Upper lobe of left lung (tissue), 6 donors: ENCODE measurements at places on chromosomes 16 and 17.

DNA sequence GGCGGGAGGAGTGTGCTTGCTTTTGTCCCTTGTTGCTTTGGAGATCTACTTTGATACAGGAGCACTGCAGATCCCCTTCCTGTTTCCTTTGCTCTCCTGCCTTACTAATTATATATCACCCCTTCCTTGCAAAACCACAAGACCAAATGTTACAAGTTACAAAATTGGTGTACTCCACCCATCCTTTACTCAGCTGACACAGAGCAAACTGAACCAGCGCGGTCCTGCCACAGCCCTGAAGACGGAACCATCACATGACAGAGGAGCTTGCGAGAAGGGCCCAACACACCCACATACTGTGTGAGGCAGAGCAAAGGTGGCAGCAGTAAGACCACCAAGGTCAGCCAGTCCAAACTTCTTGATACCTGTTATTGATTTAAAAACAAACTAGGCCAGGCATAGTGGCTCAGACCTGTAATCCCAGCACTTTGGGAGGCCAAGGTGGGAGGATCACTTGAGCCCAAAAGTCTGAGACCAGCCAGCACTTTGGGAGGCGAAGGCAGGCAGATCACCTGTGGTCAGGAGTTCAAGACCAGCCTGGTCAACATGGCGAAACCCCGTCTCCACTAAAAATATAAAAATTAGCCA lies 33.2 kb downstream of the CYTH1 start:
- H3K27me3 ChIP-seq: no peaks in the 10 kb centered on the region
- H3K27ac ChIP-seq: peak overlapping the region; percentile 88
- no peak overlapping the region for H3K4me3 ChIP-seq
- DNase-seq: peak; percentile 88

GRCh38 chr16:30948667-30949649 lies at the start of gene ORAI3:
Gene ORAI3, plus strand, starts transcription at chr16:30949068. Its CDS starts 222 bp downstream, at chr16:30949290.
- peaks cover 21% of the 10 kb centered on the region for H3K36me3 ChIP-seq
- DNase-seq: peak; percentile 90
- peaks cover 28% of the 10 kb centered on the region for H3K4me1 ChIP-seq
- no peaks in the 10 kb centered on the region for H3K27me3 ChIP-seq

DNA sequence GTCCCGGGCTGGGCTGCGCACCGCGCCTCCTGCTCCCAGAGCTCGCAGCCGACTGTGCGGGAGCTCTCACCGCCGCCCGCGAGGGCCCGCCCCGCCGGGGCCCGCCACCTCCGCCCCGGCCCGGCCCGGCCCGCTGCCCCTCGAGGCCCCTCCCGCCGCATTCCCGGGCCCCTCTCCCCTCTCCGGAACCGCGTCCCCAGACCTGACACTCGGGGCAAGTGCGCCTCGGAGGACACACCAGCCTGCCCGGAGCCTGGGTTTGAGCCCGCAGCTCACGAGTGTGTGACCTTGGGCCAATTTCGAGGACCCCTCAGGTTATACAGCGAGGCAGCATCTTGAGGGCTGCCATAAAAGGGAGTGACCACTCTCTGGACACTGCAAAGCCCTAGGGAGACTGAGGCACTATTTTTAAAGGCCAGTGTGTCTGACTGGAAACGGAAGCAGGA lies 2.0 kb upstream of the GRIN2C start:
- H3K4me3 ChIP-seq: peak overlapping the region; percentile 13
- no peak overlapping the region for H3K27ac ChIP-seq
- H3K4me1 ChIP-seq: peaks cover 30% of the 10 kb centered on the region
- peaks cover 23% of the 10 kb centered on the region for H3K27me3 ChIP-seq
- DNase-seq: no peak

DNA sequence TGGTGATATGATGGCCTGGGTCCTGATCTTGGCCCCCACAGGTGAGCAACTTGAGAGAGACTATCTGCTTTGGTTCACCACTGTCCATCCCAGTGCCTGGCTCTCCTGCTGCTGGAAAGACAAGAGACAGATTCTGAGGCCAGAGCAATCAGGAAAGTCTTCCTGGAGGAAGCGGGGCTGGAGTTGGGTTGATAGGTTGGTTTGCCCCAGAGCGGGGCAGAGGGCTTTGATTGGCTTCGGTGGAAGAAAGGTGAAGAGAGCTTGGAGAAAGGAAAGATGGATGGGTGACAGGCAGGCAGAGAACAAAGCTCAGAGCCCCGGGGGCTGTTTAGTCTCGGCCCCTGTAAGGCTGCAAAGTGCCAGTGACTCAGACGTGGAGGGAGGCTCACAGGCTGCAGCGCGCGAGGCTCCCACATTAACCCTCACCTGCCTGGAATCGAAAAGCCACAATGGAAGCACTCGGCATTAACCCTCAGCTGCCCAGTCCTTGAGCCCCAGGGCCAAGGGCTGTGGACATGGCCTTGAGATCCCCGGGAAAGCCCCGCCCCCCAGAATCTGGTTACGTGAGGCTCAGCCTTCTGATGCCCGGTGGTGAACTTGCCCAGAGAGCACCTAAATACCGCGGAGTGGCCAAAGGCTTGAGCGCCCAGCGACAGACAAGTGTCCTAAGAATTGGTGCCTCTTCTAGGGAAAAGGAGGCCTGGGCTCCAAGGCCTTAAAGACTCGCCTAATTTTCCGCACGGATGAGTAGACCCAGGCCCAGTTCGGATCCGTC lies 996 bp upstream of the CPNE2 start:
- no peaks in the 10 kb centered on the region for H3K27me3 ChIP-seq
- peak overlapping the region; percentile 95 for H3K4me3 ChIP-seq
- no peak for DNase-seq
- H3K27ac ChIP-seq: peak overlapping the region; percentile 84
- peaks cover 30% of the 10 kb centered on the region for H3K4me1 ChIP-seq

- no peak overlapping the region for H3K27ac ChIP-seq
- DNase-seq: no peak
- no peak overlapping the region for H3K4me3 ChIP-seq
- no peaks in the 10 kb centered on the region for H3K36me3 ChIP-seq
- no peaks in the 10 kb centered on the region for H3K27me3 ChIP-seq
Measured at GRCh38 chr16:53901408-53901807, 197.5 kb downstream of the FTO start.

DNA sequence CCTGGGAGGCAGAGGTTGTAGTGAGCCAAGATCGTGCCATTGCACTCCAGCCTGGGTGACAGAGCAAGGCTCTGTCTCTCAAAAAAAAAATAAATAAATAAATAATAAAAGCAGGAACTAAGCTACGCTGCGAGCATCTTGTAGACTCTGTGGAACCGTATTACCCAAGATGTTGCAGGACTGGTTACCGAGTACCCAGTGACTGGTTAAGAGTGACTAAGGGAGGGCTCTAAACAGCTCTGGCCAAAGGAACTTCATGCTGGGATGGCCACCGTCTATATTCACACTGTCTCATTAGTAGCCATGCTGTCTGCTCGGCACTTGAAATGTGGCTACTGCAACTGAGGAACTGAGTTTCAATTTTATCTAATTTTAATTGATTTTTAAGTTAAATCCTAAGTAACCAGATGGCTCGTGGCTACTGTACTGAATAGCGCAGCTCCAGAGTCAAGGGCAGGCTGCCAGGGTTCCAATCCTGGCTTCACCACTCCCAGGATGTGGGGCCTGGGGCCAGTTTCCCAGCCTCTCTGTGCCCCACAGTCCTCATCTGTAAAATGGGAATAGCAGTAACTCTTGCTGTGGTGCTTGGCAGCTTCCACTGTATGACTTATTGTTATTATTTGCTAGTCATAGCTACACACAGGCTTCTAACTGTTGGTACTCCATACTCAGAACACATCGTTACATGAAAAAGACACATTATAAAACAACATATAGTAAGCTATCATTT lies 3.0 kb downstream of the NTAN1 start:
- no peaks in the 10 kb centered on the region for H3K36me3 ChIP-seq
- peaks cover 24% of the 10 kb centered on the region for H3K4me1 ChIP-seq
- no peaks in the 10 kb centered on the region for H3K27me3 ChIP-seq
- no peak overlapping the region for H3K4me3 ChIP-seq
- DNase-seq: no peak

DNA sequence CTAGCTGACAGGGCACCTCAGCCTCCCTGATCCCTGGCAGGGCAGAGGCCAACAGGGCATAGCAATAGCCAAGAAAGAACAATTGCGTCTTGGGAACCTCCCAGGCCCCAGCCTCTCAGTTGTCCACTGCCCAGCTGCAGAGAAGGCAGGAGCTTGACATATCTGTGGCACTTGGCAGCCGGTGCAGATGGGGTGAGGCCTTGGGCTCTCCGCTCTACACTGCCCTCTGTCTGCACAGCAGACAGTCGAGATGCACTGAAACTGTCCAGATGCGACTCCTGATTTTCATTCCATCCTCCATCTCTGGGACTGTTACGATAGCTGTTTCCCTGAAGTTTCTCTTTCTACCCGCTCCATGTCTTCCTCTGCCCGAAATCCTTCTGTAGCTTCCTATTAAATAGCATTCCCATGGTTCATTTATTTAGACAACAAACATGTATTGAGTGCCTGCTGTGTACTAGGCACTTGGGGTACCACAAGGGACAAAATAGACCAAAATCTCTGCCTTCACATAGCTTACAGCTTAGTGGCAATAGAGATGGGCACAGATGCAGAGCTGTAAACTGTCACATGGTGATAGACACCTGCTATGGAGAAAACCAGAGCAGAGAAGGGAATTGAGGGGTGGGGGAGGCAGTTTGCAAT lies 3.3 kb downstream of the POLR3E start:
- no peak for DNase-seq
- peaks cover 24% of the 10 kb centered on the region for H3K4me1 ChIP-seq
- H3K27ac ChIP-seq: peak overlapping the region; percentile 11
- H3K4me3 ChIP-seq: no peak overlapping the region

GRCh38 chr16:22684574-22685458 lies 129.1 kb upstream of the HS3ST2 start:
- no peaks in the 10 kb centered on the region for H3K36me3 ChIP-seq
- no peak overlapping the region for H3K4me3 ChIP-seq
- H3K27ac ChIP-seq: peak overlapping the region; percentile 59
